ENCODE measurements at places on chromosomes 7 and 10.

GRCh38 chr7:128056901-128057300 is 25.7 kb upstream of the LRRC4 start:
- DNase-seq: no peak

DNA sequence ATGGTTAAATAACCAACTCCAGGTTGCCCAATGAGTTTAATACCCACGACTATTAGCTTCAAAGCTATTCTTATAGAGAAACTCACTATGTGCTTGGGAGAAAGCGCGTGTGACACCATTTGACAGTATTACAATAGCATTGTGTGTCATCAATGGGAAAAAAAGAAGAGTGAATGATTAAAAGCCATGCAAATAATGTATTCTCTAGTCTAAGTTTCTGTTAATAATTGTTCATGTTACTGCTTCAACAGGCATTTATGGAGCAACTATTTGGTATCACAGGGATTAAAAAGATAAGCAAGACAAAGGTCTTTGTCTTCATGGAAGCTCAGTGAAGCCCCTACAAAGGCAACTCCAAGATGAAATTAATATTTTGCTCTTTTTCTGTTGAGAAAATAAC is 47.2 kb downstream of the CAV1 start:
- no peak for DNase-seq

DNA sequence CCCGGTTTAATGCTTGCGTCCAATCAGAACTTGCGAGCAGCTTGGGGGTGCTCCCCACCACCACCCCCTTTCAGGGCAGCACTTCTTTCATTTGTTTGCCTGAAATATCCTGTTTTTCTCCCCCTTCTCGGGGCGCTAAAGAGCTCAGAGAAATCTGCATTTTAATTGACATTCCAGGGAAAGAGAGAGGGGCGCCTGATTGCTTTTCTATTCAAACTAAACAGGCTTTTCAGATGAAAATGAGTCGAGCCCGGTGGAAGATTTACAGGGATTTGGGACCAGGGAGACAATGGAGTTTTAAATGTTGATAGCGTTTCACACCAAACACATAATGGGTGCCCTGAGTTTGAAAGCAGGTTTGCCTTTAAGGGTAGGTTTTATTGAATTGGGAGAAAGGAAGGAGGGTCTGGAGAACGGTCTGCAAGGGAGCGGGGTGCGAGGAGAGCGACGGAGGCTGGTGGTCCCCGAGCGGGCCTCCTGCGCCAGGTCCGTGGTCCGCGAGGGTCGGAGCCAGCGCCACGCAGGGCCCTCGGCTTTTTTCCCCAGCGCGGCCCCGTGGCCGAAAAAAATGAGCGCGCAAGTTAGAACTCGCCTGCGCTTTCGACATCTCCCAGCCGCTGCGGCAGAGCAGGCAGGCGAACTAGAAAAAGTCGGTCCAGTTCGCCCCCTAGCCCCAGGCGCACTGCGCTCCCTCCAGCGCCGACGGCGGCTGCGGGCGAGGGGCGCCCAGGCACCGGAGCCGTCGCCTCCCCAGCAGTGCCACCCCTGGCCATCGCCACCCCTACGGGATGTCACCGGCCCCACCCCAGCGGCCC is 1.3 kb downstream of the FGFR2 start:
- DNase-seq: no peak

- no peak for DNase-seq
Observed at GRCh38 chr7:46549892-46550639, 629.0 kb upstream of the IGFBP3 start.

DNA sequence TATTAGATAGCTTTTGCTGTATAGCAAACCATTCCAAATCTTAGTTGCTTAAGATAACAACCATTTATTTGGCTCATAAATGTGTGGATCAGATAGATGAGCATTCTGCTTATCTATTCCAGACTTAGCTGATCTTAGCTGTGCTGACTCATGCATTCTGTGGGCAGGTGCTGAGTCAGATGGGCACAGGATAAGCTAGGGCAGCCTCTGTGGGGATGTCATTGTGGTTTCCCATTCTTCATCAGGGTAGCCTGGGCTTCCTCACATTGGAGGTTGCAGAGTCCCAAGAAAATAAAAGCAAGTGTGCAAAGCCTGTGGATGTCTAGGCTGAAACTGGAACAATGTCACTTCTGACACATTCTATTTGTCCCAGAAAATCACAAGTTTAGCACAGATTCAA is 917.0 kb downstream of the TYW1 start:
- no peak for DNase-seq

DNA sequence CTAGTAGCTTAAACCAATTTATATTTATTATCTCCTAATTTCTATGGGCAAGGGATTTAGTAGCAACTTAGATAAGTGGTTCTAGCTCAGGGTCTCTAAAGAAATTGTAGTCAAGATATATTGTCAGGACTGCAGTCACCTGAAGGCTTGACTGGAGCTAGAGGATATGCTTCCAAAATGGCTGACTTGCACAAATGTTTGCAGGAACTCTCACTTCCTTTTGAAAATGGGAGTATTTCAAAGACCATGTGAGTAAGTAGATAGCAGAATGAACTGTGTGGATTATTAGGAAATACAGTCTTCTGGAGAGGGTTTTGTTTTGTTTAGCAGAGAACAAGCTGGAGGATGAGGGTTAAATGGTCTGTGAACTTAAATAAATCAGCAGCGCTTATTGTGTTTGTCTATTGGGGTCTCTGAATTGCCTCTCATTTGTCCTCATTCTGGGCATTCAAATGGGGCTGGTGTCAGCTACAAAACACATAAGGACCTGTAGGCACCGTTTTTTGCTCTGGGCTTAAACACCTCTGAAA is 524.6 kb downstream of the LRMDA start:
- no peak for DNase-seq

GRCh38 chr10:97195706-97196222 is 10.0 kb upstream of the SLIT1 start:
- no peak for DNase-seq

- no peak for DNase-seq
Observed at GRCh38 chr7:117126676-117127075, 173.4 kb downstream of the ST7 start.

DNA sequence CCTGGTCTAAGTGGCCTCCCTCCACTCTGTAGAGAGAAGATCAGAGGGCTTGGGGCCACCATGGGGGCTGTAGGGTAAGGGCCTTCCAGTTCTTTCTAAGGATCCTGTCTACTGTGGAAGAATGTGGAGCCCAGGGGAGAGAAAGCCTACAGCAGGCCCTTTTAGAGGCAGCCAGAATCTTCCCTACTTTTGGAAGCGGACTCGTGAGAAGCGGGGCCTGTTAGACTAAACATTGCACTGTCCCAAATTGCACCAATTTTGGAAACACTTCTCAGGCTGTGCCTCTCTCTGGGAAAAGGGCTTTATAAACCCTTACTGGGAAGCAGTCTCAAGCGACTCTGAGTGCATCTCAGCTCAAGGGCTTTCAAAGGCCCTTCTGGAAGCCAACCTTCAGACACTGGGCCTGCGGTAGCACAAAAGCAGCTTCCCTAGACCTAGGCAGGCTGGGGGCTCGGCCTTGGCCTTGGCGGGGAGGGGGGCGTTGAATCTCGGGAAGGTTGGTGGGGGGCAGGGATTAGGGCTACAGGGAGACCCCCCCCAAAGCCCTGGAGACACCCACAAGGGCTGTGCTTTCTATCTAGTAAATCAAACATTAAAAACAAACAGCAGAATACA is 298.1 kb downstream of the GFRA1 start:
- peak; percentile 46 for DNase-seq

GRCh38 chr7:66699998-66700397 is 40.5 kb upstream of the RABGEF1 start:
- no peak for DNase-seq

DNA sequence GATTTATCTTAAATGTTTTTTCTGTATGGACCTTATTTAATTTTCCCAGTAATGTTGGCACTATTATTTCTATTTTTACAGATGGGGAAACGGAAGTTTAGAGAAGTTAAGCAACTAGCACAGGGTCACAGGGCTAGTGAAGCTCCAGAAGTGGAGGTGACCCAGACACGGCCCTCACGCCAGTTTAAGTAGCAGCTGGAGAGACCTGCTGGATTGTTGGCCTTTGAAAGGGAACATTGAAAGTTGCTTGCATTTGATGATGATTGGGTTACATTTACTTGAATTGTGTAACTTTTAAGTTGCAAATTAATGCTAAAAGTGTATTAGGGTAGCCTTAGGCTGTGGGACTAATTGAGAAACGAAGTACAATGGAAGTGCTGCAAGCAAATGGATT is 25.6 kb downstream of the CDK14 start:
- no peak for DNase-seq

GRCh38 chr10:101535949-101536348 is 52.1 kb downstream of the POLL start:
- no peak for DNase-seq

DNA sequence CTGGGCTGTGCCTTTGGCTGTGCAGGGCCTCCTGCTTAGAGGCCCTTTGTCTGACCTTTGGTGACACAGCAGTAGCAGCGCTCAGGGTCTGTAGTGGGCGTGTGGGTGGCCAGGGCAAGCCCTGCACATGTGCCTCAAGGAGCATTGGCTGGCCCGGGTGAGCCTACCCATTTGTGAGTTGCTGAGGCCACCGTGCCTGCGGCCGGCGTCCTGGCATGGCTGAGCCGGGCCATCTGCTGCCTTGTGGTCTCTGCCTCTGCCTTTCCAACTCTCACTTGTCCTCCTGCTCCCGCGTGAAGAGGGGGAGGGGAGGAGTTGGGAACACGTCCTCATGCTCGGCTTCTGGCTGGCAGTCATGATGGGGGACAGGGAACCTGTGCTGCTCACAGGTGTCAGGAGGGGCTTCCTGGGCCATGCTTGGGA is 9.2 kb upstream of the ORAI2 start:
- no peak for DNase-seq

GRCh38 chr7:17298840-17299482 is 509 bp downstream of the AHR start:
- peak; percentile 70 for DNase-seq

DNA sequence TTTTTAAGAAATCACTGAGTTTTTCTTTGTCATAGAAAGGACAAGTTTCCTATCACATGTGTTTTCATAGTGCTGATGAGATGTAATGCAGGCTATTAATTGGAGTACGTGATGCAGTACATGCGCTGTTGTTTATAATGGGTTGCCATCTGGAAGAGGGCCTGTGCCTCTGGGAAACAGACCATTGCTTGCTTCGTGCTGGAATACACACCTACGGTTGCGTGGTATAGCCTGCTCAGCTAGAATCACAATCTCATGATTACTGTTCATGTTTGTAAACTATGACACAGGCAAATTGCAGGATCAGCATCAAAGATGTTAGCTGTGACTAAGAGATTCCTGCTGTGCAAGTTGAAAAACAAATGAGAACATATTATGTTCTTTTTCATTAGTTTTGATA is 107.2 kb upstream of the STEAP1B start:
- DNase-seq: no peak

- DNase-seq: no peak
Observed at GRCh38 chr7:30302656-30303311, 18.4 kb downstream of the ZNRF2 start.
